ENCODE measurements at places on chromosomes 5 and 9.

- no peak for DNase-seq
These were observed 124.7 kb downstream of the ALDH1A1 start for GRCh38 chr9:72827950-72828731.

- no peak for DNase-seq
These were observed 9.8 kb upstream of the GLE1 start for GRCh38 chr9:128494746-128495129.

GRCh38 chr5:139468421-139468931 is 2.3 kb upstream of the SMIM33 start:
- DNase-seq: no peak

DNA sequence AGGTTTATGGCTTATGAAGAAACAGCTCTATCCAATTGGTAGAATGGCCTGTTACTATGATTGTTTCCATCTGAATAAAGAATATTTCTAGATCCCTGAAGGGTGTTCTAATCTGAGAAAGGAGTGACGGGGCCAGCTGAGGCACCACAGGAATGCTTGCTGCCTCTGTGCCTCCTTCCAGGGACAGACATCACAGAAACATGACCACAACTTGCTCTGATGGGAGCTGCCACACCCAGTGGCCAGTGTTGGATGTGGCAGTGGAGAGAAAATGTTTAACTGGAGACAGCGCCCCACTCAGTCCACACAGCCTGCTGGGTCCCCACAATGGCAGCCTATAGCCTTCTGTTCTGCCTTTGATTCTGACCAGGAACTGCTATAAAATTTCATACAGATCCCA is 38.6 kb upstream of the TESK1 start:
- no peak for DNase-seq

GRCh38 chr5:55985181-55985580 is 9.6 kb downstream of the IL6ST start:
- no peak for DNase-seq

DNA sequence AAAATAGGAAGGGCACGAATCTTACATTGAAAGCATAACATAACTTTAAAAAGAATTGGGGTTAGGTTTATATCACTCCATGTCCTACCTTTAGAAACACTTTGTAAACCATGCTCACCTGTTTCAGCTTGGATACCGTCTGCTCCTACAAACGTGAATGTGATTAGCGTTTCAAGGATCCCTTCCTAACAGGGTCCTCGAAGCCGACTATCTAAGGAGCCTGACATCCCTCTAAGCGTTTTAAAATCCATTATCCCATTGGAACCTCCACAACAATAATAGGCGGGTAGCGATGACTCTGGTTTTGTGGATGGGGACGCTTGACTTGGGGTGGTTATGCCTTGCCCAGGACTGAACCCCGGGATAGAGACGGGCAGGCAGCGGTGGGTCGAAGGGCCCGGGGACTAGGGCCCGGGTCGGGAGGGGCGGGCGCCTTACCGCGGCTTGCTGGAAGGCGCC is 937 bp downstream of the SVEP1 start:
- DNase-seq: no peak

DNA sequence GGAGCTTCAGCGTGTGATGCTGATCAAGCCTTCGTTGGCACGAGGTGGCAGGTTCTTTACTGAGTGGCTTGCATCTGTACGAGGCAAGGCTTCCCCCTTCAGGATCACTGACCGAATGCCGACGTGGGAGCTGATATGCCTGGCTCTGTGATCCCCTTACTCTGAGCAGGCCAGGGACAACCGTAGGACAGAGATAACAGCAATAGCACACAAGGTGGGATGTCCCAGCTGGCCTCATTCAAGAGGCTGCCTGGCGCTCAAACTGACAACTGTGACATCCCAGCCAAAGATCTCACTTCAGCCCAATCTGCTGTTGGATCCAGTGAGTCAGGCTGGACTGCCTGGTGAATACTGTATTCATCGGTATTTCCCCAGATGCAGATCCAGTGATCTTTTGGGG is 199.4 kb upstream of the PANK3 start:
- DNase-seq: no peak

DNA sequence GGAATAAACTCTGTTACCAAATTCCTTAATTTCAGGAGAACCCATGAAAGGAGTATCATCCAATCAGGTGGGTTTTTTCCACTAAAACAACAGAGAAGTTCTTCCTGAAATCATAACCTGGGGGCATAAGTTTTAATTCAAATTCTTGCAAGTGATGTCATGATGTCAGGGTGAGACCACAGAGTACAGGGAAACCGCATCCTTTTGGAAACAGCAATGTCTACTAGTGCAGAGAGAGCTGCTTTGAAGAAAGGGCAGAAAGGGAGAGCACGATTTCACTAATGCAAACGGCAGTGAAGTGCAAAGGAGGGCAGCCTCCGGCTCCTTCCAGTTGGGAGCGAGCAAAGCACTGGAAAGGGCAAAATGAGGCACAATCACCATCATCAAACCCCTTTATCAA is 20.6 kb upstream of the CMBL start:
- DNase-seq: no peak

DNA sequence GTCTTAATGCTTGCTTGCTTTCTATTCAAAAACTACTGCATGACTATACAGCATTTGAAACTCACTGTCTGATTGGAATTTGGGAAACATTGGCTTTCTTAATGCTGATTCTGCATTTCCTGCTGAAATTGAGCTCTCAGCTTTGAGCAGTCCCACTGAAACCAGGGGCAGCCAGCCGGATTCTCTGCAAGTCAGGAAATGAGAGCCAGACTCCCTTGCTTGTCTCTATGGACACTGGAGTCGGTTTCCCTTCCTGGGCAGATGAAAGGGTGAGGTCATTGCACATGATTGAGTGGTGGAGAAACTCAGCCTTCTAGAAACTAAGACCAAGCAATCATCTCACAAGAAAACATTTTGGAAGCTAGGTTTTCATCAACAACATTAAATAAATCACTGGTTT is 119.7 kb upstream of the SPATA31C2 start:
- no peak for DNase-seq

- DNase-seq: no peak
These were observed 35.1 kb downstream of the SPTAN1 start for GRCh38 chr9:128587453-128587852.

DNA sequence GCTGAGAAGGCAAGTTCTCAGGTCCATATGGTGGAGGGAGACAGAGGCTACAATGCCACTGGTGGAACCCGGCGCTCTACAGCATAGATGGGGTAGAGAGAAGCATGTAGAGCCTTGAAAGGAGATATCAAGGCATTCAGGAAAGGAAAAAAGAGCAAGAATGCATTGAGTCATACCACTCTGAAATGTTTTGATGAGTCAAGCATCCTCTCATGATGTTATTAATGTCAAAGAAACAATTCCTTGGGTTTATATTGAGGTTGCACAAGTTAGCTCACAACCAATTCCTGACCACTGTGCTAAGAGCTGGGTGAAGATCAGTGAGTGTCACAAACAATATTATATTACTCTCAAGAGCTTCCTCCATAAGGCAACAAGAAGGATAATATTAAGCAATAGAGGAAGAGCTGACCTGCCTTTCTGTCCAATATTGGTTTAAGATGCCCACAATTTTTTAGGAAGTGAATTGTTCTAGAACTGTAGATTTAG is 178.0 kb downstream of the RFK start:
- no peak for DNase-seq

GRCh38 chr5:72587661-72588308 is 80.6 kb upstream of the ZNF366 start:
- DNase-seq: no peak

DNA sequence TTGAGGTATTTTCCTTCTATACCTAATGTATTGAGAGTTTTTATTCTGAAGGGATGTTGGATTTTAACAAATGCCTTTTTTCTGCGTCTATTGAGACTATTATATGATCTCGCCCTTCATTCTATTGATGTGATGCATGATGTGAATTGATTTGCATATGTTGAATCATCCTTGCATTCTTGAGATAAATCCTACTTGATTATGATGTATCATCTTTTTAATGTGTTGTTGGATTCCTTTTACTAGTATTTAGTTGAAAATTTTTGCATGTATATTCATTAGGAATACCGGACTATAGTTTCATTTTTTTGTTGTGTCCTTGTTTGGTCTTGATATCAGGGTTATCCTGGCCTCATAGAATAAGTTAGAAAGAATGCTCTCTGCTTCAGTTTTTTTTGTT is 169.7 kb downstream of the NPR3 start:
- DNase-seq: no peak

- no peak for DNase-seq
These were observed 14.6 kb upstream of the F2R start for GRCh38 chr5:76701298-76701697.

GRCh38 chr9:111467778-111468367 is 16.3 kb downstream of the ECPAS start:
- DNase-seq: no peak

DNA sequence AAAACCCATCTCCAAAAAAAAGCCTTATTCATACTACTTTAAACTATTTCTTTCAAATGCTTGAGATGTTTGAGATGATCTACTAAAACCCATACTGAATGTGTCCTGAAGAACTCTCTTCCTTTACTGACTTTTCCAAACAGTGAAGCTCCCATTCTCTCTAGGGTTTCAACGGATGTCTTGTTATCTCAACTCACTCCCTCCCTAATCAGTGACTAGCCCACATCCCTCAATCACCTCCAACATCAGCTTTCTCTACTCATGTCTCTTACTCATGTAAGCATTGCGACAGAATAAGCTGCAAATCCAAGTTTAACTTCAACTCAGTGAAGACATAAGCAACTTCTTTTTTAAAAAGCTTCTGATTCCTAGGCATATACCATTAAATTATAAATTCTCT is 42.1 kb downstream of the WDR41 start:
- DNase-seq: no peak

DNA sequence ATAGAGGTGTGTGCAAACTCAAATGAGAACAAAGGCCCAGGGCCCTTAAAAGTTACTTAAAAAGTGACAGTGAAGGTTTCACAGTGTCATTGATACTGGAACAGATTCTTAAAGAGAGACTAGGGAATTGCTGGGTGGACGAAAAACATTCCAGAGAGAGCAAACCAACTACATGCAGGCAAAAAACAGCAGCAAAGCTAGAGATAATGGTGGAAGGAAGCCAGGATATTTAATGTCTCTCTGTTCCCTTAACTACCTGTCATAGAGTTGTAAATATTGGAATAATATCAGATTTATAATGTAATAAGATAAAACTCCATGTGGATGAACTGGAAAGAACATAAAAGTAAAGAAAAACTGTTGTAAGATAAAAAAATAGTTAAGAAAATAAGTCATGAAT is 508.6 kb downstream of the TAF11L14 start:
- DNase-seq: no peak

DNA sequence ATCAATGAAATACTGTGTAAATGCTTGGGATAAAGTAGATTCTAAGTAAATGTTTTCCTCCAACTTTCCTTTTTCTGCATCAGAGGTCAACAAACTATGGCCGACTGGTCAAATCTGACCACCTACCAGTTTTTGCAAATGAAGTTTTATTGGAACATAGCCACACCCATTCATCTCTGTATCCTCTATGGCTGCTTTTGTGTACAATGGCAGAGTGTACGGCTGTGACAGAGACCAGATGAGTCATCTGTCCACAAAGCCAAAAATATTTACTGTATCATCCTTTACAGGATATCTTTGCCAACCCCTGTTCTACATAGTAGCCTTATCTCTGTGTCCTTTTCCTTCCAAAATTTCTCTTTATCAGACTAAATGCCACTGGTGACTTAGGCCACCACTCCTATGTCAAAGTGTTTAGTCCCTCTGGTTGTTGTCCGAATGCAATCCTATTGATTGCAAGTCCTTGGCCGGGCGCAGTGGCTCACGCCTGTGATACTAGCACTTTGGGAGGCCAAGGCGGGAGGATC is 218.4 kb upstream of the KLF4 start:
- DNase-seq: no peak

GRCh38 chr5:97635553-97635952 is 452.5 kb upstream of the RIOK2 start:
- no peak for DNase-seq

DNA sequence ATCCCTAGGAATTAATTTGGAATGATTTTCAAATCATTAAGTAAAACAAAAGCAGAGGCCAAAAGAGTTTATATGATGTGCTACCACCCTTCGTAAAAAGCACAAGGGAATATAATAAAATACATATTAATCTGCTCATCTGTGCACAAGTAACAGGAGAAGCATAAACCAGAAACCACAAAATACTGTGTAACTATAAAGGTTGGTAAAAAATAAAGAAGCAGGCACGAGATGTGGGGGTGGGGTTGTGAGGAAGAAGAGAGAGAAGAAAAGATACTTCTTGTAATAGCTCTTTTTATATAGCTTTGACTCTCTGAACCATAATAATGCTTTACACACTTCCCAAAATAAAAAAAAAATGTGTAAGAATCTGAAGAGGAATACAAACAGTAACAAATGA is 214.9 kb upstream of the EFNA5 start:
- no peak for DNase-seq

GRCh38 chr5:673831-674629 is 19.1 kb downstream of the TPPP start:
- DNase-seq: no peak

GRCh38 chr9:32385152-32385884 is 875 bp downstream of the ACO1 start:
- DNase-seq: no peak

- DNase-seq: no peak
These were observed 19.5 kb downstream of the CXXC5 start for GRCh38 chr5:139667730-139668063.

GRCh38 chr9:123663529-123663928 is 266.4 kb downstream of the DENND1A start:
- DNase-seq: no peak

- no peak for DNase-seq
These were observed 71.8 kb upstream of the TBC1D2 start for GRCh38 chr9:98327249-98327561.

- no peak for DNase-seq
These were observed 1.9 kb downstream of the EMB start for GRCh38 chr5:50439221-50439620.

- no peak for DNase-seq
These were observed 5.8 kb upstream of the CARD19 start for GRCh38 chr9:93090091-93090655.

GRCh38 chr9:113579283-113580040 is 115.9 kb downstream of the RGS3 start:
- peak; percentile 67 for DNase-seq

DNA sequence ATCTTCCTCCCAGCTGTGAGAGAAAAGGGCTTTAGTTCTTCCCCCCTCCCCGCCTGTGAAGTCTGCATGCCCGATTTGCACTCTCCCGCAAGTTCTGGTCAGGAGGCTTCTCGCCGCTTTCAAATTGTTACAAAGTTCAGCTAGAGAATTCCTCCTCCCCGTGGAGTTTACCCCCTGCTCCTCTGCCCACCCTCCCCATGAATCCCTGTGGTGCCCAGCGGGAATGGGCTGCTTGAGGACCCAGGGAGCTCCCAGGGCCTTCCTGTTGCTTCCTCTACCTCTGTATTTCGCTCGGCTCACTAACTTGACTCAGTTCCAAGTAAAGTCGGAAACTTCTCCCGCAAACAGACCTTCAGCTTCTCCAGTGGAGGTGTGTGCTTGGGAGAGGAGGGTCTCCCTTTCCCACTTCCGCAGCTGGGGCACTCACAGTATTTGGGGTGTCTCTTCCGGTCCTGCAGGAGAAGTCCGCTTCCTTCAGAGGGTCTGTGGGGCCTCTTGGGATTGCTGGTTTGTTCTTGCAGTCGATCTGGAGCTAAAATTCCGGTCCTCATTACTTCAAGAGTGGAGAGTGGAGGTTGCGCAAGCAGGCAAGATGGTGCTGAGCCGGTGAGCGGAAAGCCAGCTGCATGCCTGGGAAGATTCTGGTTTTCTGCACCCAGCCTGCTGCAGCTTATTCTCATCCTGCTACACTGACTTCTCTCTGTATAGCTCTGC is 97.8 kb downstream of the ADAMTS12 start:
- DNase-seq: no peak

Data from B cell (primary cell).